ENCODE measurements at places on chromosomes 12 and 14.

- DNase-seq = no peak
These were observed 197.2 kb downstream of the CHST11 start for GRCh38 chr12:104653730-104654664.

DNA sequence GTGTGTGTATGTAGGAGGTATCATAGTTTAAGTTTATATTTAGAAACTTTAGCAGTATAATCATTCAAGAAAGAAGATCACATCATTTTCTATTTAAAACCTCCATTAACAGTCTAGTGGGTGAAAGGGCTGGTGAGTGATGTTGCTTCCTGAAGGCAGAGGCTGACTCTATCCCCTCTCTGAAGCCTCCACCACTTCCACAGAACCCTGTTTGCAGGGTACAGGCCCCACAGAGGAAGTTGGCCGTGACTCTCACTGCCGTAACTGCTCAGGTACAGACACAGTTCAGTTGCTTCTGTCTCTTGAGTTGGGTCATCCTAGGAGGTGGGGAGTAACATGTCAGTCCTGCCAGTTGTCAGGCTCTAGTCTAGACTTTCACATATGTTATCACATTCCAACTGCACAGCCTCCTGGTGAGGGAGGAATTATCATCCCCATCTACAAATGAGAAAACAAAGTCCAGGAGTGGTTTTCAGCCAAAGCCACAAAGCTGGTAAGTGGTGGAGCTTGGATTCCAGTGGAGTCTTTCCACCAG, 31.5 kb downstream of the CFL2 start:
- no peak for DNase-seq

- DNase-seq = no peak
These were observed 195.2 kb downstream of the RAD51B start for GRCh38 chr14:68014771-68015170.

DNA sequence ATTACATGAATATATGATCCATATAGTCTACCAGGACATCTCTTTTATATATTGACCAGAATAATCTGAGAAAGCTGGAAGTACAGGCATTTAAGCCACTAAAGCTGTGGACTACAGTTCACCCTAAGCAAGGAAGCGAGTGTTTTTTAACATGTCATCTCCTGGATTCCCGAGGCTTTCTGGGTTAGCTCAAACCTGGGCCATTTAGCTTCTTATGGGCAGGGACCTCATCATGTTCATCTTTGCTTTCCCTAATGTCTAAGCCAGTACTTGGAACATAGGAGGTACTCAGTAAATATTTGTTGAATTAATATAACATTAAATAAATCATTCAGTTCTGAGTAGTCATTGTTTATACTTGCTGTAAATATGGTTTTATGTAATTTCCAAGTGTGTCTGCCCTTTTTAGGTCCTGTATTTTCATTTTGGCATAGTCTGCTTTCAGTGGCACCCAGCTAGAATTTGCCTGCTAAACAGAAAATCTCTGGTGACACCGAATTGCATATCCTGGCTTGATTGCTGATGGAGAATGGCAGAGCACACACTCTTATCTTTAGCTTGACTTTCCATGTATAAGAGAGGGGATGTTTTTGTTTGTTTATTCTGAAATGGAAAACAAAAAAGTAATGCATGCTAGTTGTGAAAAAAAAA, 344.5 kb downstream of the ZFP36L1 start:
- DNase-seq = no peak

GRCh38 chr14:37202812-37203211, 5.1 kb downstream of the MIPOL1 start:
- DNase-seq = no peak

- no peak for DNase-seq
These were observed 60.9 kb upstream of the GPATCH2L start for GRCh38 chr14:76090616-76091391.

GRCh38 chr14:67311868-67312267, 47.7 kb downstream of the ATP6V1D start:
- no peak for DNase-seq

- DNase-seq = no peak
These were observed 207.4 kb upstream of the SSTR1 start for GRCh38 chr14:38000340-38000739.

- DNase-seq = no peak
These were observed 333.9 kb upstream of the CCDC196 start for GRCh38 chr14:66152302-66152701.

- no peak for DNase-seq
These were observed 476.8 kb downstream of the TRHDE start for GRCh38 chr12:72748971-72749370.

DNA sequence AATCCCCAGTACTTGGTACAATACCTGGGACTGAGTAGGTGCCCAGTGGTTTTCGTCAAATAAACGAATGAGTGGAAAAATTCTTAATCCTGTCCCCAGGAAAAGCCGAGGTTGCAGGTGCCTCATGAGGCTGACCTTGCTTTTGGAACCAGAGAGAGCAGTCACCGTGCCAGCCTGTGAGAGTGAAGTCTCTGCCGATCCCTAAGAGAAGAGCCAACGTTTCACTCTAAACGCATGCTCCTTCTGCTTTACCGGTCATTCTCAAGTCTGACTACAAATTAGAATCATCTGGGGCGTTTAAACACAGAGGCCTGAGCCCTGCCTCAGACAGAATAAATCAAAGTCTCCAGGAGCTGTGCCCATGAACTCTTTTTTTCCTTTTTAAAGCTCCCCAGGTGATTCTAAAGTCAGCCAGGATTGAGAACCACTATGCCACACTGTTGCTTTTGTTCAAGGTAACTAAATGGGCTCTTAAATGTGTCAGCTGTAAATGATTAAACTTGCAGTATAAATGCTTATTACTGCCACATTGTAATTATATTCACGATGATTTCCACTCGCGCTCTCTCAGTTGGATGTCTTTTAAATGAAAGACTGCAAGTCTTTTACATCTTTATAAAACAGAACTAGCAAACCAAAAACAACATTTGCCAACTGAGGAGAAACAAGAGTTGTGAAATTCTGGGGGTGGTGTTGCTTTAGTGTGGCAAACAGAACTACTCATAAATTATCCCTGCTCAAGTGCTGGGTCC, 26.9 kb downstream of the TCP11L2 start:
- DNase-seq = no peak

GRCh38 chr14:94961386-94962165, 191.7 kb upstream of the GSC start:
- no peak for DNase-seq

GRCh38 chr12:50081096-50081808, 3.9 kb upstream of the SMARCD1 start:
- DNase-seq = no peak

DNA sequence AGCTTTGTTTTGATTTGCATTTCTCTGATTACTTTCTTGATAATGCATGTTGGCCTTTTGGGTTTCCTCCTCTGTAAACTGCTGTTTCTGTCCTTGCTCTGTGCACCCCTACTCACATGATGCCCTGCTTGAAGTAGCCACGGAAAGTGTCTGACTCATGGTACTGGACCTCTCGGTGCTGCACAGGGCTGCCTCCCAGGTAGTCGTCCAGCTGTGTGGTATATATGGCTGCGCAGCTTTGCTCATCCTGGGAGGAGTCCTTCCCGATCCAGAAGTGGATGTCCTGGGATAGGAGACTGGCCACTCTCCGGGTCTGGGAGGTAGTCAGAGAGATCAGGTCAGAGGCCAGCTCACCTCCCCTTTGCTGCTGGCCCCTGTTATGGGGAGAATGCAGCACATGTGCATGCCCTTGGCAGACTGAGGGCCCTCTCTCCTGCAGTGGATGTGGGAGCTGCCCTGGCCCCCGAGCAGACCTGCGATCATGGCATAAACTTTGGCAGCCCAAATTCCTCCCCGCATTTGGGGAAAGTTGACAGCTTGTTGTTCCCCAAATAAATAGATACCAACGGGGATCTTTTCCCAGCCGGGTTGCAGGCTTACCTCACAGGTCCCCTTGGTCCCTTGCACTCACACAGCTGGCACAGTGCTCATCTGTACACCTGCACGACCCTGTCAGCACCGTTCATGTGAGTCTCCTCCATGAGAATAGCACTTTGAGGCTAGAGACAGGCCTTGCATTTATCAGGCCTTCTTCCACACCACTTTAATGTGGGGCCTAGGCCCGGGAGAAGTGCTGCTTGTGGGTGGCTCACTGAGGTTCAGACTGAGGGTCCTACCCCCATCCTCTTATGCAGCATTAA, 5.2 kb downstream of the AVIL start:
- no peak for DNase-seq

GRCh38 chr14:68544081-68544892, 248.6 kb downstream of the ZFP36L1 start:
- no peak for DNase-seq

DNA sequence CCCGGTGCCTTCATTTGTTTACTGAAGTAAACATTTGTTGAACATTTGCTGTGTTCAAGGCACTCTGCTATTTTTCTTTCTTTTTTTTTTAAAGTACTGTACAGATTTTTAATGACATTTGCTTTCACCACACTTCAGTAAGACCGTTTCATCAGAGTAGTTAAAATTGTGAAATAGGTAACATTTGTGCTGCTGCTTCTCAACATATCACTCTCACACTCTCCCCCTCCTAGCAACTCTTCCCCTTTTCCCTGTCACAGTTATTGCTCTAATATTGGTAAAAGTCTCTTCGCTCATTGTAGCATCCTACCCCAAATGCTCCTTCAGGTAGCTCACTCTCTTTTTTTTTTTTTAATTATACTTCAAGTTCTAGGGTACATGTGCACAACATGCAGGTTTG, 49.6 kb downstream of the SRGAP1 start:
- no peak for DNase-seq

GRCh38 chr12:130711756-130712155, 4.3 kb downstream of the RIMBP2 start:
- no peak for DNase-seq

- peak; percentile 38 for DNase-seq
These were observed 565 bp downstream of the NT5DC3 start for GRCh38 chr12:103840462-103840875.

GRCh38 chr12:116934908-116935705, 24.4 kb downstream of the FBXW8 start:
- DNase-seq = no peak

GRCh38 chr12:62578726-62579125, 112.1 kb downstream of the MON2 start:
- DNase-seq = no peak

DNA sequence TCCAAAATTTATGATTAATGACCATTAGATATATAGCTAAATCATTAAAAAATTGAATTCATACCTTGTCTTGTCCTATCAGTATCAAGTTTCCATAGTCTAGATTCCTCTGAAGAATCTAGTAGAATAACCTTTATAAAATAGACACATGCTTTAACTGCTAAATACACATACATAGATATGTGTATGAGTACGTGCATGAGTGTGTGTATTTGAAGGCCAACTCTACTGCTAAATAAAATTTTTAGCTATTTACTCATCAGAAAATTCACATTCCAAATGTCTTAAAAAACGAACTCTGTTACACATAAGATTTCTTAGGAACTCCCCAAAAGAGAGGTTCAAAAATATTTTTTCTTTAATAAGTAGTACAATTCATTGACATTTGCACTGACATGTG, 233.0 kb downstream of the SSPN start:
- DNase-seq = no peak
